ENCODE measurements at places on chromosomes 6 and 20.

GRCh38 chr6:87623248-87623647 is 33.3 kb downstream of the ORC3 start:
- no peak for DNase-seq

DNA sequence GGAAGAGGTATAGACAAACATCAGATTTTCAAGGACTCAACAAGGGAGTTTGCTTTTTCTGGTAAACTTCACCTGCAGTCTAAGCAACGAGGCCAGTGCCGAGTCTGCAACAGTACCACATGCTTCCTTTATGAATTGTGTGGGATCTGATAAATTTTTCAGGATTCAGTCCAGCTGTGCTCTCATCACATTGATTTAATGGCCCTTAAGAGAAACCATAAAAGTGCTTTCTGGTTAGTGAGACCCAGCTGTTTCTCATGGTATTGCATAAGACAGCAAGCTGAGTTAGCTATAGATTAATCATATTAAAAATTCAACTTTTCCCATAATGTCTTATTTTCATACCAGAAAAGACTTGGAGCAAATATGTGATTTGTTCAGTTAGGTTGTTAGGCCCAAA is 291.4 kb downstream of the CENPW start:
- no peak for DNase-seq

DNA sequence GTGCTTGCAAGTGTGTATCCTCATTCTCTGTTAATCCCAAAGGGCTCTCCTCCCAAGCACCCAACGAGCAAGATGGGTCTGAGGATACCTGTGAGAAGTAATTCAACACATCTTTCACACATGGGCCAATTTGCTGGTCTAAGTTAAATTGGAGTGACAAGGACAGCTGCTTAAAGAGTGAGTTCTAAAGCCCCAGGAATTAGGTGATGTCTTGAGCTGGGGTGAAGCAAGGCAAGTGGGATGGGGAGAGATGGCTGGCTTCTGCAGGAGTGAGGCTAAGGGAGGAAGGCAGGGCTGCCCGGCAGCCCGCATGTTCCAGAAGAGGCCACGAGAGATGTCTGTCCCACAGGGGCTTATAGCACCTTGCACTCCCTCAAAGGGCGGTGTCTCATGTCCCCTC is 288.5 kb downstream of the CDH26 start:
- DNase-seq: no peak

DNA sequence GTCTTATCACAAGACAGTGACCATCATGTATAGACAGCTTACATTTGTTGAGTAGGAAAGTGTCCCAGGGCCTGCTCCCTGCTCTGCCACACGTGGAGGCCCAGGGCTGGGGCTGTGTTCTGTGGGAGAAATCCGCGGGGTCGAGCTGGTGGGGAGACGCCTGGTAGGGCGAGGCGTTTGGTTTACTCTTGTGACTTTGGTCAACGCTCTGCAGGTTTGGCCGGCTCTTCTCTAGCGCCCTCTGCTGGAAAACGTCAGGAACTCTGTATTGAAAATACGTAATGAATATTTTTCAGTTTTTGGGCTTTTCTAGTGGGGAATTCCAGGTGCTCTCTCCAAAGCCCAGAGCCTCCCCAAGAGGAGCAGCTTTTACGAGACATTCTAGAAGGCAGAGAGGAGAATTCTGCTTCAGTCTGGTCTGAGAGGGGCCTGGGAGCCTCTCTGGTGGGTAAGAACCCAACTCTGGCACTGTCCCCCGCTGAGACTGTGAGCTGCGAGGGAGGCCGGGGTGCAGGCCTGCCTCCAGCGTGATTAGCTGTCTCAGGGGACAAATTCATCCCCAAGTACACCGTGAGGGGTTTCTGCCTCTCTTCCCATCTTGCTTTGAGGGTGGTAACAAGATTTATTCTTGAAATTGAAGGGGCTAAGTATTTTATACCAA is 112.6 kb upstream of the RALGAPA2 start:
- DNase-seq: peak; percentile 19

DNA sequence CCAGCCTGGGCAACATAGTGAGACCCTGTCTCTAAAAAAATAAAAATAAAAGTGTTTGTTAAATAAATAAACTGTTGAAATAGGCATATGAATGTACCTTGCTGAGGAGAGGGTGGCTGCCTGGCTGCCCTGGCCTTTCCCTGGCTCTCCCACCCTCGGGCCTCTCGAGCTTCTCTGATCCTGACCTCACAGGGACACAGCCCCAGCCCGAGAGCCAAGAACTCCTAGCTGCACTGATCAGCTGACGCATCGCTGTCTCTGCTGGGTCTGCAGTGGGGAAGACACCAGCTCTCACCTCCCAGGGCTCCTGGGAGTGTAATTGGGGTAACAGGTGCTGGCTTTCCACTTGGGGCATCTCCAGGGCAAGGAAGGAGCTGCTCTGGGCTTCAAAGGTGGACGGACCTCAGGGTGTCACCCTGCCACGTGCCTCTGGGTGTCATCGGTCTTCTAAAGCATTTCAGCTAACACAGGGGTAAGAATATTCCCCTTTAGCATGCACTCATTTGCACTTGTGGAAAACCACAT is 6.9 kb downstream of the TCF15 start:
- no peak for DNase-seq

DNA sequence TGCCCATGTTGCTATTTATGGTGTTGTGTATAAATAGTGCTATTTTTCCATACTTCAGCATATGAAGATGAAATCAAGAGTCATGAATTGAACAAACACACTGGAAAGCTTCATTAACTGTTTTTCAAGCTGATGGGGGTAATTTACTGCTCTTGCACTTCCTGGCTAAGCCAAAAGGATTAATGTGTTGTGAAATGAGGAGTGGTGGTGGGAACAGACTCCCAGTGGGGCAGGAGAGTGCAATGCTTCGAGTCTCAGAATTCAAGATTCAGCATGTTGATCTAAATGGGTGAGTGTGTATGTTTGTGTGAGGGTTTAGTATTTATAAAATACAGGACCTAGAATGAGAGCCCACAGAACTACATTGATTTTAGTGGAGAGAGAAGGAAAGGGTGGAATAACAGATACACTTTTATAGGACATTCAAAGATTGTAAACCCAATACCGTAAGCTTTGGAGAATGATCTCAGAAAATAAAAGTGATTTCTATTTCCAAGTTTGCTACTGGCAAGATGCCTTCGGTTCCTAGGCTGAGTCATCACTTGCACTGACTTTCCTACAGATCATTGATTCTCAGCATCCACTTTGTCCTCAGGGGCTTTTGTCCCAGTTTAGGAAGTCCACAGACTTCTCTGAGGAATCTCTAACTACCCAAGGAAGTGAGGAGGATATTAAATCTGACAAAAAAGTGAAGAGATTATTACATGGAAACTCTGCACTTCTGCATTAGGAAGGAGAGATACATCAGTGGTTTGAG is 303.6 kb downstream of the TRDN start:
- DNase-seq: no peak

GRCh38 chr6:85824329-85824728 is 181.6 kb upstream of the SYNCRIP start:
- no peak for DNase-seq

- peak; percentile 4 for DNase-seq
Measured at GRCh38 chr20:35992713-35993335, 24.4 kb downstream of the CNBD2 start.

- DNase-seq: no peak
Measured at GRCh38 chr6:146679386-146679785, 80.6 kb downstream of the ADGB start.

GRCh38 chr6:21204951-21205350 is 388.6 kb upstream of the SOX4 start:
- DNase-seq: no peak

GRCh38 chr20:19495905-19496703 is 262.0 kb upstream of the RIN2 start:
- DNase-seq: no peak

DNA sequence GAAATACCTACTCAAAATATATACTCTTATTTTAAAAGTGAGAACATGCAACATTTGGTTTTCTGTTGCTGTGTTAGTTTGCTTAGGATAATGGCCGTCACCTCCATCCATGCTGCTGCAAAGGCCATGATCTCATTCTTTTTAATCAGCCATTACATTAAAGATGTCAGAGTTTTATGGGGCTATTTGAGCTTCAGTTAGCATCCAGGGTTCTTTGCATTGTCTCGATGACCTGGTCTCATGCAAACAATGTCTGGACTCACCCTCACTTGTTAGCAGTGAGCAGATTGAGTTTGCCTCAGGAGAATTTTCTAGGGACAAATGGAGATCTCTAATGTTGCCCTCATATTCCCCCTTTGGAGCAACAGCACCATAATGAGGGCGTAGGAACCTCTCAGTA is 458.7 kb upstream of the AGPAT4 start:
- DNase-seq: no peak
